ENCODE measurements at places on chromosomes 2 and 18.

DNA sequence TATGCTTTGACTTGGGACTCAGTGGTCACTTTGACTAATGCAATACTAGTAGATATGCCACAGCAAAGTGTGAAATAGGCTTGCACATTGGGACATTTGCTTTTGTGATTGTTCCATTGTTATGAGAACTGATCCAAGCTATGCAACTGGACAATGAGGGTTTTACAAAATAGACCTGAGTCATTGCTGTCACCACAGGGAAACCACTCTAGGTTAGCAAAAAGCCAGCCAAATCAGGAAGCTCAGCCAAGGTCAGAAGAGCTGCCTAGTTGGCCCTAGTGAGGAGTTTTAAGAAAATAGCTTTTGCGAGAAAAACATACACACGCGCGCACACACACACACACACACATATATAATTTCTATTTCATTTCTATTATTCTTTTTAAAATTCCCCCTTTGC is 452.4 kb upstream of the CDH7 start:
- no peak for DNase-seq

DNA sequence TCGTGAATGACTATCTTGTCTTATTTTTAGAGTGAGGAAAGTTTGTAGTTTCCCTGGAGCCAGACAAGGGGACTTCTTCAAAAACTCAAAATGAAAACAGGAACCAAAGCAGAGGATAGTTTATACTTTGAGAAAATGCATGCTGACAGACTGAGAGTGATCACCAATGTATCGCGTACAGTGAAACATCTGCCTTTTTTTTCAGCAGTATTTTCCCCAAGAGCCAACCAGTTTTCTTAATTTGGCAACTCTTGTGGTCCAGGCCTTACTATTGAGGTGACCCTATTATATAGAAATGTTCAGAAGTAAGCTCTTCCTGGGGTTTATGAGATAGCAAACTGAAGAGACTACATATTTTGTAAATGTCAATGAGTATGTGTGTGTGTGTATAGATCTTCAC is 153.7 kb upstream of the VRK2 start:
- DNase-seq: no peak

GRCh38 chr2:96730212-96730611 is 9.7 kb downstream of the LMAN2L start:
- DNase-seq: peak; percentile 94

DNA sequence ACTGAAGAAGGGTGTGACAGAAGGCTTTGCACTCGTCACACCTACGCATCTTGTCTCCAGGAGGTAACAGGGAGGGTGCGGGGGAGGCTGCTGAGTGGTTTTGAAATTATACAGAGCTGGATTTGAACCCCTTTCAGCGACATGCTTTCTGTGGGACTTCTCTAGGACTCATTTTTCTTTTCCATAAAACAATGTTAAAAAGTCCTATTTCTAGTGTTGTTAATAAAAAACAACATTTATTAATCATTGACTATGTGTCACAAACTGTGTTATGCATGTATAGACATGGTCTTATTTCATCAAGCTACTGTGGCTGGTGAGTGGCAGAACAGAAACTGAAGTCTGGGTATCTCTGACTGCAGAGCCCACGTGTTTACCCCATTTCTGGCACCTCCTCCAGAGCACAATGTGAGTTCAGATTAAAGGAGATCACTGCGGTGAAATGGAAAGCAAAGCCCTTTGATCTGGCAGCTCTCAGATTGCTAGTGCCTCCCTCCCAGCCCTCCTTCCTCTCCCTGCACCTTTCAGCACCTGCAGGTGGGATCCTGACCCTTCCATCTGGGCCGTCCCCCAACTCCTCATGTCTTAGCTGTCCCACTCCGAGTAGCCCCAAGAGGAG is 315.5 kb upstream of the MYT1L start:
- no peak for DNase-seq

DNA sequence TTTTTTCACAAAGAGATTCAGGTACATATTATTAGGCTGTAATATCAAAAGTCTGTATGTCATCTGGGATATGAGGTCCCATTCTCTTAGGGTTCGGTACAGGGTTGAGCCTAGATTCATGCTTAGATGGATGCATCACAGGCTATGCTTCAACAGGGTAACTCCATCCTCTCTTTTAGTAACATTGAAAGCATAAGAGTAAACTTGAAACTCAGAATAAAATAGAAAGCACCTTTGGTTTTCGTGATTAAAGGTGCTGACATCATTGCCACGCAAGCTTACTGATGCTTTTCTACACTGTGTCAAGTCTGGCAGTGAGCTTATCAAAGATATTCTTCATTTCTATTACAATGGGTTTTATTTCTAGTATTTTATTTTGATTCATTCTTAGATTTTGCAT is 419.1 kb upstream of the DSEL start:
- no peak for DNase-seq

GRCh38 chr2:11031876-11032275 is 120.1 kb downstream of the KCNF1 start:
- no peak for DNase-seq

- no peak for DNase-seq
Measured at GRCh38 chr18:60202708-60203107, 169.9 kb downstream of the MC4R start.

DNA sequence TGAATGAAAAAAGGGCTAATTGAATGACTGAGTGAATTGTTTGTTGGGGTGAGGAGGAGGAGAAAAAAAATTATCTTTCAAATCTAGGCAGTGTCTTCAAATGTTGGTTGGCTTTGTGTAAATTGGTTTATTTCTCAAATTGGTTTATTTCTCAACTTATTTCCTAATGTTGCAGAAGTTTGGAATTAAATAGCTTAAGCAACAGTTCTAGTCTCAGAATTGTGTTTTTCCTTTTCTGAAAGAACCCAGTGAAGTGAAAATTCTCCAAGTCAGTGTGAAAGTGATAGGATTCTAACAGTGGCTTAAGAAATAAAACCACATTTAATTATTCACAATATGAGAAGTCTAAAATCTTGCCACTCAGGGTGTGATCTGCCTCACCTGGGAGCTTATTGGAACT is 54.6 kb upstream of the LYPD6B start:
- DNase-seq: no peak

- DNase-seq: no peak
Measured at GRCh38 chr2:231177156-231178025, 21.0 kb upstream of the ARMC9 start.

DNA sequence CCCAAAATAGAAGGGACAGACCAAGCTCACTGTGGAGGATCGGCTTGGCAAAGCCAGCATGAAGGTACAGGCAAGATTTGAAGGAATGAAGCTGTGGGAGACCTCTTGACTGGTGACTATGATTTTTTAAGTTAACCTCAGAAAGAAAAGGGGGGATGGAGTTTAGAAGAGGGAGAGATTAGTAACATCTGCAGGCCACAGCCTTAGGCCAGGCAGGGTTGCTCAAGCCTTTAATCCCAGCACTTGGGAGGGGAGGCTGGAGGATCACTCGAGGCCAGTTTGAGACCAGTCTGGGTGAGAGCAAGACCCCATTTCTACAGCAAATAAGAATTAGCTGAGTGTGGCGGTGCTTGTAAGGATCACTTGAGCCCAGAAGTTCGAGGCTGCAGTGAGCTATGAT is 46.6 kb downstream of the ZNF532 start:
- DNase-seq: no peak

- DNase-seq: no peak
Measured at GRCh38 chr2:109194620-109194937, 65.6 kb downstream of the SH3RF3 start.

GRCh38 chr18:39675906-39676305 is 2110.3 kb upstream of the CELF4 start:
- DNase-seq: no peak
